ENCODE measurements at places on chromosomes 3 and 15.

GRCh38 chr3:29440413-29441305 is 159.8 kb downstream of the RBMS3 start:
- DNase-seq = no peak

GRCh38 chr3:20104167-20104661 is 64.0 kb downstream of the KAT2B start:
- peak; percentile 42 for DNase-seq

GRCh38 chr3:2172561-2173171 is 74.0 kb downstream of the CNTN4 start:
- DNase-seq = no peak

DNA sequence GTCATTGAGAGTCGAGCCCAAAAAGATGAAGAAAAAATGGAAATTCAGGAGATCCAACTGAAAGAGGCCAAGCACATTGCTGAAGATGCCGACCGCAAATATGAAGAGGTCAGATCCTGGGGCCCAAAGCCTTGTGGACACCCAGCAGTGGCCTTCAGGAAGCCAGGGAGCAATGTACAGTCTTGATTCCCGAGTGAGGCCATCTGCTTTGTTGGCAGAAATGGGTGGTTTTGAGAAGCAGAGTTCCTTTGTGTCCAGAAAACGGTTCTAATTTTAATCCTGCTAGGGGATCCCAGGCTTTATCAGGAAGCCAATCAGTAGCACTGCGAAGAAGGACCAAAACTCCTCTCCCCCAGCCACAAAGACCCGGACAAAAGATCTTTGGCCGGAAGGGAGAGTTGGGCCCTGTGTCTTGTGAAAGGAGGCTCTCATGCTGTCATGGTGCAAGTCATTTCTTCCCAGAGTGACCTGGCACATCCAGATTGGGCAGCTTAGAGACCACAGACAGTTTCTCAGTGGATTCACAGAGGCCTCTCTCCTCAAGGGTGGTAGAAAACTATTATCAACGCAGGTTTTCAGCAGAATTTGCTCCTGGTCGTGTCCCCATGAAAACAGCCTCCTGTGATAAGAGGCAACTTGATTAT is 17.1 kb downstream of the TPM1 start:
- no peak for DNase-seq

DNA sequence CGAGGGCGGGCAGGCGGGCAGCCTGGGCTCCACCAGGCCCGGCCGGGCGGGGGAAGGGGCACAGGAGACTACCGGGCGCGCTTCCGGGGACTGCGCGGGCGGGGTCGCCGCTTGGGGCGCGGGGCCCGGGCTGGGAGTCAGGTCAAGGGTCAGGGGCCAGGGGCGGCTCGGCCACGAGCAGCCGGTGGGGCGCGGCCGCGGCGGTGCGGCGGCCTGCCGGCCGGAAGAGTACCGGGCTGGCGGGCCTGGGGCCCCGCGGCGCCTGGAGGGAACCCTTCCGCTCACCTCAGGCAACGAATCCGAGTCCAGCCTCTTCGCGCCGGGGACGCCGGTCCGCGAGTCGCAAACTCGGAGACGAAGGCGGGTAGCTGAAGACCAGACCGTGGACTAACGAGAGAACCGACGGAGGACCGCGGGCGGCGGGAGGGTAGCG is 225 bp downstream of the RHOA start:
- DNase-seq = no peak

GRCh38 chr3:107938143-107938542 is 152.7 kb downstream of the CD47 start:
- no peak for DNase-seq

- DNase-seq = peak; percentile 79
Measured at GRCh38 chr15:93030430-93031102, 58.4 kb downstream of the RGMA start.

DNA sequence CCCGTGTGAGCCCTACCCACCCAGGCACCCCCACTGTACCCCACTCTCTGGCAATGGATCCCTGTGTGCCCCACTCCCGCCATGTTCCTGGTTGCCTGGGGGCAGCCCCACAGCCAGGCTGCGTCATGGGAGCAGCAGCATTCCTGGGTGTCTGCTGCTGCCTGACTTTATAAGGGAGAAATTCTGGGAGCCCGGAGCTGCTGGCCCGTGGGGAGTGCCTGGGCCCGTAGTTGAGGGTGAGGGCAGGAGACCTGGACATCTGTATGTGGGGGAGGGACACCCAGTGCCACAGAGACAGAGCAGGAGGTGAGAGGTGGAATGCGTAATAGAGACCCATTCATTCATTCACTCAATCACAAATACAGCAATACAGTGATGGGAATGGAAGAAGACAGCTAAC is 15.1 kb downstream of the CSPG4 start:
- no peak for DNase-seq

GRCh38 chr3:110814170-110815007 is 257.2 kb upstream of the NECTIN3 start:
- peak; percentile 40 for DNase-seq

GRCh38 chr3:14331251-14331650 is 71.2 kb upstream of the SLC6A6 start:
- DNase-seq = no peak

DNA sequence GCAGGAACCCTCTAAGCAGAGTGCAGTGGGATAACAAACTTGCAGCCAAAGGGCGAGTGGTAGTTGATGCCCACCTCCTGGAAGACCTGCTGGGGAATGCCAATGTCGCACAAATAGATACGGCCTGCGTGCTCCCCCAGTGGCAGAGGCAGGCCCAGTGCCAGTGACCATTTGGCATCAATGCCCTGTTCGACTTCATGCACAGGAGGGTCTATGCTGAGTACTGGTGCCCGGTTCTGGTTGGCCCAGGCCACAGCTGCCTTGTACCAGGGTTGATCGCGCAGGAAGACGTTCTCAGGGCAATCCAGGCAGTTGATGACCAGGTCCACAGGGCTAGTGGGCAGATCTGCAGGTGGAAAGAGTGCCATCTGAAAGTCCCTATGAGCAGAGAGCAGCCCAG is 17.0 kb downstream of the CLK3 start:
- no peak for DNase-seq

- no peak for DNase-seq
Measured at GRCh38 chr15:93195109-93195508, 106.1 kb upstream of the RGMA start.

- DNase-seq = no peak
Measured at GRCh38 chr3:47380026-47380600, 708 bp upstream of the PTPN23 start.

DNA sequence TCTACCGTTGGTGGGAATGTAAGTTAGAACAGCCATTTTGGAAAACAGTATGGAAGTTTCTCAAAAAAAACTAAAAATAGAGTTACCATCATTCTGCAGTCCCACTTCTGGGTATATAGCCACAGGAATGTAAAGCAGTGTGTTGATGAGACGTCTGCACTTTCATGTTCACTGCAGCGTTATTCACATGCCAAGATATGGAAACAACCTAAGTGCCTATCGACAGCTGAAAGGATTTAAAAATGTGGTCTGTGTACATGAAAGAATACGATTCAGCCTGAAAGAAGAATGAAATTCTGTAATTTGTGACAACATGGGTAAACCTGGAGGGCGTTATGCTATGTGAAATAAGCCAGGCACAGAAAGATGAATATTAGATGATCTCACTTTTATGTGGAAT is 157.7 kb downstream of the THSD4 start:
- no peak for DNase-seq

DNA sequence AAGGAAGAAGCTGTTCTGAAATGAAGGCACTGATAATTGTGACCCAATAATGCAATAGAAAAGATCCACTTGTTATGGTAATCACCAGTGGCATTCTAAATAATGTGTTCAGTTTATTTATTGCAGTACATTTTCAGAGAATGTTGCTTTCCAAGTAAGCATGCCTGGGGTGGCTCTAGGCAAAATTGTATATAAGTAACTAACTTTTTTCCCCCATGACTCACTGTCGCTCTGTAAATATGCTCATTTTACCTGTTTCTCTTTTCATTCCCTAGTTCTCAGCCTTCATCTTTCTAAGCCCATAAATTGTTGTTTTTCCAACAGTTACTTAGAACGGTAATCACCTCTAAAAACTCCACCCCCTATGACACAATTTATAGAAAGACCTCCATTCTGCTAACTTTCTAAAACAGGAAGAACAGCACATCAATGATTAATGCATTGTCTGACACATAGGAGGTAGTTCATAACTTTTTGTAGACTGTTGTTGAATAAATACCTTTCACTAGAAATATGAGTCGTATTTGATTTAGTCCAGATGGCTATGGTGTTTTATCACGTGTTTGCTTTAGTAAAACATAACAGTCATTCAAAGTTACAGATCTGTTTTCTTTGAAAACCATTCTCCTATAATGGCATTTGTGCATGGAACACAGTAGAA is 143.1 kb downstream of the LSAMP start:
- no peak for DNase-seq

DNA sequence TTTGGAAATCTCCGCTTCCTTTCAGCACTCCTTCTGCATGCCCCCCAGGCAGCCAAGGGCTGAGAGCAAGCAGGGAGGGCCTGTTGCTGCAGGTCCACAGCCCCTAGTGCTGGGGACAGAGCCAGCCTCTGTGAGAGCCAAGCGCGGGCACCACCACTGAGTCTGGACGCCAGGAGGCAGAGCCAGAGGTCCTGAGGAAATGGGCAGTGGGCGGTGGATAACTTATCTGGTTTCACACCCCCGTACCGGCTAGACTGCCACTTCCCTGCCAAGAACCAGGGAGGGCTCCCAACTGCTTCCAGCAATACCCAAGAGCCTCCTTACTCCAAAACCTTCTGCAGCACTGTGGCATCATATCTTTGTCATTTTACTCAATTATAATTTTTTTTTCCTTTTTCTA is 141.6 kb upstream of the IGF1R start:
- DNase-seq = no peak

DNA sequence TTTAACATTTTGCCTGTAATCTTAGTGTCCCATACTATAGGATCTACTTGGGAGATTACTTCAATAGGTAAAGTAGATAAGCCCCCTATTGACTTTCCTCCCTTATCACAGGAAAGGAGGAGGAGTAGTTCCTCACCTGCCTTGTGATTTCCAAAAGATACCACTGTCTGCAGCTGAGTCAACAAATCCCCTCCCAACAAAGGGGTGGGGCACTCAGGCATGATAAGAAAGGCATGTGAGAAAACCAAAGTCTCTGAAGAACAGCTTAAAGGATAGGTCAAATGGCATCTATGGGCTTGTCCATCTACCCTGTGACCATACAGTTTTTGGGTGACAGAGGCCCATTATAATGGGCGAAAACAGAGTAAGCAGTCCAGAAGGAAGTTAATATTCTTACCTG is 71.3 kb upstream of the WNT7A start:
- no peak for DNase-seq

DNA sequence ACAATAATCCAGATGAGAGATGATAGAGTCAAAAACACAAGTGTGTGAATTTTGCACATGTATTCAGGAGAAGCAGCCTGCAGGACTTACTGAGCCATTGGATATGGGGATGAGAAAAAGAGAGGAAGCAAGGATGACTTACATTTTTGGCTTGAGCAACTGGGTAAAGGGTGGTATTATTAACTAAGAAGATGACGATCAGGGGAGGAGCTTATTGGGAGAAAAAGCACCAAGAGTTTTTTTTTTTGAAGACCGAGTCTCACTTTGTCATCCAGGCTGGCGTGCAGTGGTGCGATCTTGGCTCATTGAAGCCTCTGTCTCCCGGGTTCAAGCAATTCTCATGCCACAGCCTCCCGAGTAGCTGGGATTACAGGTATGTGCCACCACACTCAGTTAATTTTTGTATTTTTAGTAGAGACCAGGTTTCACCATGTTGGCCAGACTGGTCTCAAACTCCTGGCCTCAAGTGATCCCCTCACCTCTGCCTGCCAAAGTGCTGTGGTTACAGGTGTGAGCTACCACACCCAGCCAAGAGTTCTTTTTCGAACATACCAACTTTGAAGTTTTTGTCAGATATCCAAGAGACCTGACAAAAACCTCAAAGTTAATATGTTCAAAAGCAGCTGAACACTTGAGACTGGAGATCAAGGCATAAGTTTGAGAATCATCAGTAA is 14.8 kb upstream of the SH3BP5 start:
- no peak for DNase-seq

- DNase-seq = no peak
Measured at GRCh38 chr15:49044002-49044401, 2.2 kb downstream of the SECISBP2L start.

- no peak for DNase-seq
Measured at GRCh38 chr3:131708241-131708640, 205.5 kb upstream of the MRPL3 start.

GRCh38 chr3:150793641-150794040 is 30.7 kb upstream of the SIAH2 start:
- DNase-seq = no peak

- no peak for DNase-seq
Measured at GRCh38 chr15:63752075-63752684, 81.6 kb downstream of the HERC1 start.

GRCh38 chr15:64970698-64971097 is 19.0 kb downstream of the SPG21 start:
- DNase-seq = no peak

DNA sequence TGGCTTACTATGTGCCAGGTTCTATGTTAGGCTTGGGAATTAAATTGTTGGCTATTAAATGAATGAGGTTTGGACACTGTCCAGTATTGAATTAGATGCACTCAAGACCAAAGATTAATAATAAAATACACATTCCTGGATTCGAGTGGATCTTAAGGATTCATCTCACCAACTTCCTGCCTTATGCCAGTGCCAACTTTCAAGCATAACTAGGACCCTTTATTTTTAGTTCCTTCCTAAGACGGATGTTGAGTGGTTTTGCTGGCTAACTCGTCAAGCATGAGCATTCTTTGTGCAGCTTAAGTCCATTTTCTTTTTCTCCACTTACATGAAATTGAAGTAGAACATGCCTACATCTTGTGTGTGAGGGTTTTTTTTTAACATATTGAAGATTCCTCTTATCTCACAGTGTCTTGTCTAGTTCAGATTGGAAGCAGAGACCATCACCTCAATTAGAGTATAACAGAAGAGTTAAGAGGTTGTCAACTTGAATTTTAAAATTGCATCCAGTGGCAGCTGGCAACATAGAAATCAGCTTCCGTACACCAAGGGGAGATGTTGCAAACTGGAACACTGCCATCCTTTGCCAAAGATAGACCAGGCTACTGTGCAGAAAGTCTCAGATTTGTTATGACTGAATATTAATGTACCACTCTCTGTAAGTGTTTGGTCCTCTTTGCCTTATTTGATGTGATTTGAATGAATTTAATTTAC is 106.3 kb upstream of the BFSP2 start:
- DNase-seq = no peak

GRCh38 chr3:36923981-36924743 is 20.7 kb downstream of the TRANK1 start:
- no peak for DNase-seq

GRCh38 chr15:81752546-81752942 is 293.3 kb downstream of the MEX3B start:
- DNase-seq = no peak

GRCh38 chr3:127492426-127492825 is 98.1 kb downstream of the TPRA1 start:
- DNase-seq = no peak

DNA sequence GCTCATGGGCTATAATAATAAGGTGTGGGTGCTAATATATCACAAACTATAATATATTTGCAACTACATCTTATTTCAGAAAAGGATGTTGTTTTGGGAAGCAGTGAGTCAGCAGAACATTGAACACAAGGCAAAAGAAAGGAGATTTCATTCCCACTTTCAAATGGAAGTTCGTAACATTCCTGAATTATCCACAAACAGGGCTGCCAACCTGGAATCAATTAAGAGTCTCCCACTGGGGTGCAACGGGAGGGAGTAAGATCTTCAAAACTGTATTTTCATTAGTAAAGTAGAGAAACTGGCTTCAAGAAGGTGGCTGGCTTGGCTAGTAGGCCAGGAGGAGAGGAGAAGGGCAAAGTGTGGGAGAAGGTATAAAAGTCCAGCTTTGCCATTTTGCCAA is 479.6 kb downstream of the CNTN3 start:
- no peak for DNase-seq

- DNase-seq = no peak
Measured at GRCh38 chr3:148930752-148931151, 60.6 kb upstream of the GYG1 start.
